ENCODE measurements at places on chromosomes 7 and 10.

DNA sequence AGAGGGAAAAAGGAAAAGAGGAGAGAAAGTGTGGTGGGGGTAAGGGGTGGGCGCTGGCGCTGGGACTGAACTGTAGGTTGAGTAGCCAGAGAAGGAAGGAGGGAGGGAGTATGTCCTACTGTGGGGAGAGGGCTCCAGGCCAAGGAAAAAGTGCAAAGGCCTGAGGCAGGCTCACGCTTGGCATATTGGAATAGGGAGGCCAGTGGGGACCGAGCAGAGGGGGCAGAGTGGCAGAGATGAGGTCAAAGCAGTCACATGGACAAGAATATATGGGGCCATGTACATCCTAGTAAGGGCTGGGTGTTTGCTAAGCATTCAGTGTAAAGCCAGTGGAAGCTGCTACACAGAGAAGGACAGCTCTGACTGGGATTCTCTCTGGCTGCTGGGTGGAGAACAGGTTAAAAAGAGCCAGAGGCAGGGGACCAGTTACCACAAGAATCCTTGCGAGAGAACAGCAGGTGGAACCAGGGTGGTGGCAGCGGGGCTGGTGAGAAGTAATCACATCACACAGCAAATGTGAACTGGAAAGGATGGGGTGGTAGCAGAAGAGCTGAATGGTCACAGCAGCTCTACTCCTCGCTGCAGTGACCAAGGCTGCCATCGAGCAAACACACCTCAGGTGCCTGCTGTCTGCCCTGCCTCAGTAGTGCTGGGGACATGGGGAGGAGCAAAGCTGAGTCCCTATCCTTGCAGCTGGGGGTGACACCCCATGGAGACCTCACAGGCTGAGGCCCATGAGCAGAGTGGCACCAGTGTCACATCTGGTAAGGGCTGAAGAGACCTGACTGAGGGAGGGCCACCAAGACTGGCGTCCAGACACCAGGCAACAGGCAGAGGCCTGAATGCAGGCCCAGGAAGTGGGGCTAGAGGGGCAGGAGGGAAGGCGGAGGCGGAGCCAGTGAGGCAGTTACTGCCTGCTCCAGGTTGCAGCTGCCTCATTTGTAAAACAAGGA lies 39.5 kb downstream of the FAM53B start:
- no peak for DNase-seq

DNA sequence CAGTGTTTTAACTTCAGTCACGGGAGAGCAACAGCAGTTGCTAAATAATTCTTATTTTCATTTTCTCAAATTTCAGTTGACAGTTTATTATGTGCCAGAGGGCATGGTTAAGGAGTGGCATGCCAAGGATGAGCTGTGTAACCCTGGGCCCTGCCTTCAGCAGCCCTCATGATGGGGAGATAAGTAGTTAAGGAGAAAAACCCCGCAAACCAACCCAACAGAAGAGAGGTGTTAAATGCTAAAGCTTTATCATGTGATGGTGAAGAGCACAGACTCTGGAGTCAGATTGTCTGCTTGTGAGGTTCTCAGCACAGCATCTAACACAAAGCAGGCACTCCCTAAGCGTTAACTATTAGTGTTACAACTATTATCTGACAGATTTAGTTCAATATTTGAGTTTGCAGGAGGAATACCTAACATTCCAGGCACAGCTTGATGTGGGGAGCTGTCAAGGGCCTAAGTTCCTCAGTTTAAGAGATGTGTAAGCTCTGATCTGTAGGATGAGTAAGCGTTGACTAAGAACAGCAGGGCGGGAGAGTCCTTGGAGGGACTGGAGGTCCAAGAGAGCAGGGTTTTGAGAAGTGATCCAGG lies 29.6 kb downstream of the STAM start:
- DNase-seq: no peak

DNA sequence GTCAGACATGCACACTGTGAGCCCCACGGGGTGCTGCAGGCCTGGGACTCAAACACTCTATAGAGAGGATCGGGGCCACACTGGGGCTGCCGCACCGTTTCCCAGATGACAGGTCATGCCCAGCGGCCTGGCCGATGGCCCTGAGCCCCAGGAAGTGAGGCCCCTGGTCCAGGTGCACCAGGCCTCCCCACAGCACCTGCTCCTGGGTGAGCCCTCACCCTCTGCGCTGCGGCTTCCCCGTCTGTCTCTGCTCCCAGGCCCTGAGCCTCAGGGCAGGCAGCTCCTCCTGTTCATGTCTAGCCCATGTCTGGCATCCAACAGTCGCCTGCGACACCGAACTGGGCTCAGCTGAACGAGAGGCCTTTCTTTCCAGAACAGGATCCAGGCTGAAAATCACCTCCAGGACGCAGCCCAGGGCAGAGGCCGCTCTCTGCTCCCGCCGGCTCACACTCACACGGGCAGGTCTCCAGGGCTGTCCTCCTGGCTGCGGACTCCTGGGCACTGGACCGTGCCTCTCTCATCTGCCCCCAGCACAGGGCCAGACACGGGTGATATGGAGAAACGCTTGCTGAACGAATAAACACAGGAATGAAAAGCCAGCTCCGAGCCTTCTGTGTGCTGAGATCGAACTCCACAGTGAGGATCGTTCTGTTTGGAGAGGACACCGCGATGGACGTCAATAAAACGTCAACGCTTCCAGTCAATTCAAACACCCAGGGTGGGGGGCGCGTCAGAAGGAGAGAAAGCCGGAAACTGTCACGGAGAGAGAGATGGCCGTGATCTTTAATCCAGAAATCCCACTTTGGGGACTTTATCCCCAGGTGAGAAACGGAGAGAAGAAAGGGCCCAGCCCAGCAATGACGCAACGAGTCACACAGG lies 202.4 kb downstream of the ELFN1 start:
- DNase-seq: no peak

DNA sequence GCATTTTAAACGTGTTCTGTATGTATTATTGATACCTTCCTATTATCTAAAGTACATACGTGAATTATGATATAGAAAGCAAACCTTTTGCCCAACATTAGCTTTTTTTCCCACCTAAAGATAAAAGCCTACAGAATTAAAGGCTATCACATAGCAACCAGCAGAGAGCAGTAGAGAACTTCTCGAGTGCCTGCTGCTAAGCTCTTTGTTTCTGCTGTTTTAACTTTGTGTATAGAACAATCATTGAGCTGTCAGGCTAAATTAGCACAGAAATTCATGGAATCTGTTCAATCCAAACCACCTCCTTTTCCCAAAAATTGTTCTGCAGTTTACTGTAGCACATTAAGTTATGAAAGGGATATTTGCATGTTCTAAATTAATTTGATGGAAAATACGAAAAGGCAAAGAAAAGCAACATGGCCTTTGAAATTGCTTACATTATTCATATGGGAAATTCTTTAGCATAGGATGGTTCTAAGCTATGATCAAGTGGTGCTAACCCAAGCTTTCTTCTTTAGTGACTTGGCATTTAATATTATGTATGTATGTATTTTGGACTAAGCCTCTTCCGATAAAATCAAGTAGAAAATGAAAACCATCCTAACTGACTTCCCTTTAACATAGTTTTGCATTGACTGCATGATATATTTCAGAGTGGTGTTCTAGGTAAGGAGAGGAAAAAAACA lies 1288.5 kb downstream of the GATA3 start:
- peak; percentile 27 for DNase-seq

GRCh38 chr10:13684252-13684791 lies 97.6 kb downstream of the PRPF18 start:
- peak; percentile 81 for DNase-seq

- peak; percentile 70 for DNase-seq
Measured at GRCh38 chr10:78756604-78757343, 312.0 kb upstream of the ZMIZ1 start.

Data from muscle of back (tissue), 13 donors.